ENCODE measurements at places on chromosomes 2 and 18. TPM values are rescaled to one million over a fixed set of nuclear protein-coding genes. Genes with fewer than 3 reads are reported as not detected.
A peak's percentile ranks its signal among the peaks of the same experiment; 100 is the strongest.

The SOX11 gene
- 26.6 TPM for total RNA-seq

The RPL37A gene
- 3,026 TPM for total RNA-seq

The GCG gene
- total RNA-seq: not detected

DNA sequence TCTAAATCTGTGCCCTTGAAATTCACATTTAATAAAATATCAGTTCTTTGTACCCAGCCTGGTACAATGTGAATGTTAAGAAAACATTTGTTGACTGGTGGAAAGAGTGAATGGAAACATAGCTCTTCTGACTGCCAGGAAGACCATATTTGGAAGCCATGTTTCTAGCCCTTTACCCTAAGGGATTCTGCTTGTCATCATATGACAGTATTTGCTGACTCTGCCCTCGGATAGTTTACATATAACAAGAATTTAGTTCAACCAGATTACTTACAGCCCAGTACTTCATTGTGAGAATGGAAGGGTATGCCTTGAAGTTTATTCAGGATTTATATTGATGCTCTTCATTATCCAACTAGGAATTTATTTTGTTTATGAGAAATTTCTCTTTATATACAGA is 13.8 kb upstream of the KCNS3 start:
- no peak for DNase-seq

- no peak for DNase-seq
Observed at GRCh38 chr2:130915149-130915548, 78.4 kb downstream of the ARHGEF4 start.

DNA sequence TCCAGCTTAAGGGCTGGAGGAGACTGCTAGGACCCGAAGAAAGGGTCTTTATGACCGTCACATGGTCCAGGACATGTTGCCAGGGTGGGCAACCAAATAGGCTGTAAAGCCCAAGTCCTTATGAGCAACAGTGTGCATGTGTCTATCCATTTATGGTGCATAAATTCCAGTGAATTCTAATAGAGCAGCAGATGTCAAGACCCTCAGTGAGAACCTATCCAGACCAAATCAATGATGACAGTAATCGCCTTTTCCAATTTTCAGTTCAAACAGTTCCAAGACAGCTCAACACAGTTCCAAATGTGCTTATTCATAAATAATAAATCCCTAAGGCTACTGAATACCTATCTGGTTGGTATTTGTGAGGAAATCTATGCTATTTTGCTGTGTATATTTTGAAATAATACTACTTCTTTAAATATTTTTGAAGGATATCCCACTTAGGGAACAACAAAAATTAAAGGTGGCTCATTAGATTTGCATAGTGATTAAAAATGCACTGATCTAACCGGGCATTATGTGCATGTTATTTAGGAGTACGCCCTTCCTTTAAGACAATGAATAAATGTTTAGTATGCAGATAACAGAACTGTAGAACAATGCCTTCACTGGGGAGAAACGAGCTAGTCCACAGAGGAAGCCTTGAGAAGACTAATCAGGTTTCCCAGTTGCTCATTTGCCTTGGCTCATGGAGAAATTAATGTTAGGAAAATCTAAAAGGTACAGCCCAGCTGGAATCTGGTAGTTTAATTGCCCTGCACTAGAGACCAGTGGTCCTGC is 519.5 kb upstream of the CHAC2 start:
- DNase-seq: no peak

DNA sequence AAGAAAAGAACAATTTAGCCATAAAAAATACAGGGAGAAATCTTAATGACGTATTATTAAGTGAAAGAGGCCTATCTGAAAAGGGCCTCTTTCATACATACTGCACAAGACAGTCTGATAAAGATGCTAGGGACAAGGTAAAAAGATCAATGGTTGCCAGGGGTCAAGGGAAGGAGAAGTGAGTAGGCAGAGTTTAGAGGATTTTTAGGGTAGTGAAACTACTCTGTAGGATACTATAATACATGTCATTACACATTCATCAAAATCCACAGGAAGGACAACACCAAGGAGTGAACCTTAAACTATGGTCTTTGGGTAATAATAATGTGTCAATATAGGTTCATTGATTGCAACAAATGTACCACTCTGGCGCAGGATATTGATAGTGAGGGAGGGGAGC is 289.3 kb downstream of the FSIP2 start:
- no peak for DNase-seq

DNA sequence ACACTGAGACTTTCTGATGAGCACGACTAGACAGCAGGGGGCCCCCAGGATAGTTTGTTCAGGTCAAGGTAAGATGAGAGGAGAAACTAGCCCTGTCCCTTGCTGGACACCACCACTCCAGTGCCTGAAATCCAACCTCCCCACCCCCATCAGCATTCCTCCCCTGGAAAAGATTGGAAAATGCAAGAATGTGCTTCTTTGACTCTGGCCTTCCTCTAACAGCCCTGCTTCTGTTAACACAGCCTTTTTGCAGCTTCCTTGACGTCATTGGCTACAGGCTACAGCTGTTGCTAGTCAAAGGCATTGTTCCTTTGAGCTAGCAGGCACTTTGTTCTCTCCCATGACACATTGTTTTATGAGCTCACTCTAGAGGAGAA is 20.1 kb upstream of the LTBP1 start:
- no peak for DNase-seq

DNA sequence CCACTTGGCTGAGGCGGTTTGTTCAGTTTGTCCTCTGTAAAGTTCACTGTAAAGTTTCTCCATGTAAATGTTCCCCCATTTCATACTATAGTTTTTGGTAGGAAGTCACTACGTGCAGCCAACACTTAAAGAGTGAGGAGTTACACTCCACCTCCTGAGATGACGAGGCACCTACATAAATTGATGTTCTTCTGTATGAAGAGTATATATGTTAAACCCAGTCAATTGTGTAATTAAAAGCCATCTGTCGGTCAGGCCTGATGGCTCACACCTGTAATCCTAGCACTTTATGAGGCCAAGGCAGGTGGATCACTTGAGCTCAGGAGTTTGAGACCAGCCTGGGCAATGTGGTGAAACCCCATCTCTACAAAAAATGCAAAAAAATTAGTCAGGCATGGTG is 7.6 kb downstream of the PIGN start:
- DNase-seq: no peak

The PLEK gene
- not detected for total RNA-seq

The LAMA3 gene
- 0.21 TPM for total RNA-seq

GRCh38 chr18:58135183-58135641 is 91.2 kb downstream of the NEDD4L start:
- DNase-seq: no peak

GRCh38 chr2:189613650-189614420 is 33.2 kb upstream of the SLC40A1 start:
- DNase-seq: no peak

The LHCGR gene
- total RNA-seq: not detected

The CCDC68 gene
- 0.10 TPM for total RNA-seq

The ASXL3 gene
- 0.07 TPM for total RNA-seq

GRCh38 chr2:109242210-109242653 is 113.2 kb downstream of the SH3RF3 start:
- DNase-seq: no peak

The HTR2B gene
- not detected for total RNA-seq

The MC2R gene
- not detected for total RNA-seq

DNA sequence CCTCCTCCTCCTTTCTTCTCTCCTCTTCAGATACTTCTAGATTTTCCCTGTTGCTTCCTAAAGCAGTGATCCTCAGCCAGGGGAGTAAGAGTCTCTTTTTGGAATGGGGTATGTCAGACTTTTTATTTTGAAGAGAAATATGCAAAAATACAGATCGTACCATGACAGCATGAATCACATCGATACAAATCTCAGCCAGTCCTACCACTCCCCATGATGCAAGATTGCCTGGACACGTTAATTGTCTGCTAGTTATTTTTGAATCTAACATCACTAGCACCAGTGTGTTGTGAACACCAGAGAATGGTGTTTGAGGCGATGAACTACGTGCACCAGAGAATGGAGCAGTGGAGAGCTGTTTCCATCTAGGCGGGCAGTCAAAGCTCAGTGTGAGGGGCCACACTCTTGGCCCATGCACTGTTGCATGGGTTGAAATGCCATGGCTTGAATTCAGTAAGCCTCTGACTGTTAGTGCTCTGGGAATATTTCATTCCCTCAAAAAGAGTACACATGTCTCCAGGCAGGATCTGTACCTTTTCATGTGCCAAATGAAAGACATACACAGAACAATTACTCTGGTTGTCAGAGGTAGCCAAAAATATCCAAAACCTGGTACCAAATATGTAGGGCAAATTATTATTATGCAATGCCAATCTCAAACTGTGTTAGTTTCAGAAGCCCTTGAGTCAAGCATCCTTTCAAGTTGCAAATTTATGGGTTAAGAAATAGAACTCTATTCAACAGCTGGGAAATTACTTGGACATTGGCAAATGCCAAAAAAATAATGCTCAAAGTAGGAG is 46.3 kb upstream of the RALBP1 start:
- no peak for DNase-seq

The UGT1A8 gene
- total RNA-seq: not detected

GRCh38 chr2:38887902-38888554 is 1.6 kb upstream of the ARHGEF33 start:
- DNase-seq: no peak

The SKA1 gene
- total RNA-seq: 29.2 TPM

DNA sequence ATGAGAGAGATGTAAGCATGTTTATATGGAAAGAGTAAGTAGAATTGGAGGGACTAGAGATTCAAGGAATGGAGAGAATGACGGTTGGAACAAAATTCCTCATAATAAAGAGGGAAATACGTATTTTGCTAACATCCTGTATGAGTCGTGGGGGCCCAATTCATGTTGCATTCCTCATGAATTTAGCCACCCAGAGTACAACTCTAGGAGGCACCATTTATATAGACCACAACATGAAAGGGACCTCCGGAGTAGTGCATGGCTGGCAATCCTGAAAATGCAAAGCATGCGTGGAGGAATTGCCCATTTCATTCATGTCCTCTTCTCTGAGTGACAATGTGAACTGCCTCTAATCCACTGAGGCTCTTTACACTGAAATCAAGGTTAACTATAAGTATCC is 168.2 kb downstream of the ZEB2 start:
- no peak for DNase-seq

The PLCL1 gene
- 0.22 TPM for total RNA-seq

The OTOF gene
- 0.14 TPM for total RNA-seq

The SCYGR4 gene
- total RNA-seq: not detected

The NYAP2 gene
- total RNA-seq: not detected

GRCh38 chr2:174445248-174445647 is 41.6 kb downstream of the GPR155 start:
- DNase-seq: no peak

The LYG2 gene
- not detected for total RNA-seq

GRCh38 chr2:220959391-220959802 is 612.7 kb downstream of the EPHA4 start:
- no peak for DNase-seq

- no peak for DNase-seq
Observed at GRCh38 chr18:396556-396955, 103.9 kb downstream of the COLEC12 start.

DNA sequence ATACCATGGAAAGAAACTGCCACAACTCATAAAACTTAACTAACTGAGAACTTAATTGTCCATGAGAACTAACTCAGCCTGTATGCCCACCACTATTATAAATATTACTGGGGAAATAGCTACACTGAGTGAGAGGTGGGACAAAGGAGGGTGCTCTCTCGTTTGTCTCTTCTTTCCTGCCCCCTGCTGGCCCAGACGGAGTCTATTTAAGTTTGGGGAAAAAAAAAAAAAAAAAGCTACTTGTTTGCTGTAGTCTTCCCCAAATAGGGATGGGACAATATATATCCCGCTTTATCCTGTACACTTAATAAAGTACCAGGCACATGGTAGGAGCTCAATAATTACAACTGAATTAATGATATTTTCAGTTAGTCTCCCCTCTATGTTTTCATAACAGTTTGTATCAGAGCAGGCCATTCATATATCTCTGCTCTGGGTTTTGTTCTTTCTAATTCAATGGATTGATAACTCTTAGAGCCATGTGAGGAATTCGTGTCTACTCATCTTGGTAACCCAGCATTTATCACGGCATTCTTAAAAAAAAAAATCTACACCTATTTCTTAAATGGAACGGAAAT is 647.6 kb upstream of the PKDCC start:
- peak; percentile 16 for DNase-seq

DNA sequence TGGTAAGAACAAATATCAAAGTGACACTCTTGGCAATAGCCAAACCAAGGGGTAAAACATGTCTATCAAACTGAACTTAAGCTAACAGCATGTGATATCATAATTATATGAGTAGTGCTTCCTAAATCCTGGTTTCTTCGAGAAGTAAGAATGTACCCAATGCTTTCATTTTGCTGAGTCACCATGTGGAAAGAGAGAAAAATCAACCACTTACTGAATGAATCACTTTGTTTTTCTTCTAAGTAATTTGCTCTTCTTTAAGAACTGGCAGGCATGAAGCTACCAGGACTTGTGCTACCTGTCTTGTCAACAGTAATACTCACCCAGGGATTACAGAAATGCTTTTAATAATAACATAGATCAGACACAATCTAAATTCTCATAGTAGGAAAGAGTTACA is 19.0 kb upstream of the DUSP19 start:
- DNase-seq: no peak

The AMER3 gene
- total RNA-seq: 0.14 TPM

The AGFG1 gene
- total RNA-seq: 116 TPM

- no peak for DNase-seq
Observed at GRCh38 chr2:37335604-37336003, 8.8 kb upstream of the QPCT start.

- no peak for DNase-seq
Observed at GRCh38 chr2:36165132-36165531, 190.4 kb upstream of the CRIM1 start.

The ADRA2B gene
- total RNA-seq: 1.9 TPM

The MRO gene
- 1.7 TPM for total RNA-seq

DNA sequence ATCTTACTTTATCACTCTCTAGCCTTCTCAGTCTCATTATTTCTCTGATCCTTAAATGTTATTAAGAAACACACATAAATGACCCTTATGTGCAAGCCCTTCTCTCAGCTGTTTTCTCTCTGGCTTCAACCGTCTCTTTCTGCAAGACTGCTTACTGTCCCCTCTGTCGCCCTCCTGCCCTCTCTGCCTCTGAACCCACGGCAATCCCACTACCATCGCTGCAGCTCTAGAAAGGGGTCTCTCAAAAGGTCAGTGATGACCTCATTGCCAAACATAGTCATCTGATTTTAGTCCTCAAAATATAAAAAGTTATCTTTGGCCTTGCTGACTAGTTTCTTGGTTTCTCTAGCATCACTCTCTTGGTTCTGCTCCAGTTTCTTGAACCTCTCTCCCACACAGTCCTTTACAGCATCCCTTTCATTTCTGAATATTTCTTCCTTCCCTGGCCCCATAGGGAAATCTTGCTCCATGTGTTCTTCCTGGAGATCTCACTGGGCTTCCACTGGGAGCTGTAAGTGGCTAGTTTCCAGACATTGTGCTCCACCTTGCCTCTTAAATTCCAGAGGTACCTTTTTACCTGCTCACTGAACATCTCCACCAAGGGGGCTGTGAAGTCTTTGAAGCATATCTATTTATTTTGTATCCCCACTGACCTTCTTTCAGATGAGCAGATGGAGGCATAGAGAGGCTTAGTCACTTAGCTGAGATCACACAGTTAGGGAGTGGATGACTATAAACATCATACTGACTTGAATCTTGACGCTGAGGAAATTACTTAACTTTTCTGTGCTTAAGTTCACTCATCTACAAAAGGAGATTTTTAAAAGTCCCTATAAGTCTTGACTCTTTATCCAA is 96.2 kb downstream of the PDE1A start:
- DNase-seq: no peak

The VIT gene
- not detected for total RNA-seq

Measured in H7 (cell line).